ENCODE measurements at places on chromosomes 5 and 9.

GRCh38 chr9:18855656-18856055 lies 177.4 kb downstream of the SAXO1 start:
- DNase-seq: no peak

- no peak for DNase-seq
Measured at GRCh38 chr9:133634081-133634691, 2.0 kb upstream of the DBH start.

- peak; percentile 59 for DNase-seq
Measured at GRCh38 chr5:41510176-41510831, at the start of gene PLCXD3. Gene PLCXD3, minus strand, starts transcription at chr5:41510601. Its CDS starts 75 bp downstream, at chr5:41510526.

DNA sequence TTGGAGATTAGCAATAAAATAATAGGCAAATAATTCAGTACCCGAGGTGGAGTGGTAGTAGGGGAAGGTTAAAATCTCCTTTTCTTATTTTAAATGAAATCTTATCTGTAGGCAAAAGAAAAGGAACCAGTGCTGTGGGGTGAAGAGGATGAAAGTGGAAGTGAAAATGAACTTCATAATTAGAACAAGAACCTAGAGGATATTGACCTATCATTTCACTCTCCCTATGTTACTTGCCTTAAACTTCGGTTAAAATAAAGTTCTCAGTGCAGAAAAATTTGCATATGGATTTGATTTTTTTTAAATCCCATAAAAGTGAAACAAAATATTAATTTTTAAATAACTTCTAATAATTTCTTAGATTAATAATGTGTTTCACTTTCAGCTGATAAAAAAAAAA lies 1094.9 kb upstream of the C9orf72 start:
- DNase-seq: no peak

GRCh38 chr5:81830596-81830995 lies 79.7 kb upstream of the SSBP2 start:
- DNase-seq: no peak

DNA sequence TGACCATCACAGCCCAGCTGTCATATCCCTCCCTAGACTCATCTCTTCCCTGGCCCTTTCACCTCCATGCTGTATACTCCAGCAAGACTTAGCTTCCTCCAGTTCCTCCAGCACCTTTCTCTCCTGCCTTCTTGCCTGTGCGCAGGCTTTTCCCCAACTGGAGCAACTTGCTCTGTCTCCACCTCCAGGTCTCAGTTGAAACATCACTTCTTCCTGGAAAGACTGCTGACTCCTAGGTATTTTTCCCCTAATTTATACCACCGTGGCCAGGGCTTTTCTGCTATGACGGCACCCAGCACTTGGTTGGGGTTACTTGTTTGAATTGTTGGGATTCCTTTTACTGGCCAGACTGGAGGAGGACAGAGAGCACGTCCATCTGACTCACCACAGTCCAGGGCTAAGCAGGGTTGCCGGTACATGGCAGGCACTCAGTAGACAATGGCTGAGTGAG lies 67.5 kb downstream of the KCNIP1 start:
- no peak for DNase-seq

- no peak for DNase-seq
Measured at GRCh38 chr9:88684046-88684445, 149.1 kb downstream of the NXNL2 start.

DNA sequence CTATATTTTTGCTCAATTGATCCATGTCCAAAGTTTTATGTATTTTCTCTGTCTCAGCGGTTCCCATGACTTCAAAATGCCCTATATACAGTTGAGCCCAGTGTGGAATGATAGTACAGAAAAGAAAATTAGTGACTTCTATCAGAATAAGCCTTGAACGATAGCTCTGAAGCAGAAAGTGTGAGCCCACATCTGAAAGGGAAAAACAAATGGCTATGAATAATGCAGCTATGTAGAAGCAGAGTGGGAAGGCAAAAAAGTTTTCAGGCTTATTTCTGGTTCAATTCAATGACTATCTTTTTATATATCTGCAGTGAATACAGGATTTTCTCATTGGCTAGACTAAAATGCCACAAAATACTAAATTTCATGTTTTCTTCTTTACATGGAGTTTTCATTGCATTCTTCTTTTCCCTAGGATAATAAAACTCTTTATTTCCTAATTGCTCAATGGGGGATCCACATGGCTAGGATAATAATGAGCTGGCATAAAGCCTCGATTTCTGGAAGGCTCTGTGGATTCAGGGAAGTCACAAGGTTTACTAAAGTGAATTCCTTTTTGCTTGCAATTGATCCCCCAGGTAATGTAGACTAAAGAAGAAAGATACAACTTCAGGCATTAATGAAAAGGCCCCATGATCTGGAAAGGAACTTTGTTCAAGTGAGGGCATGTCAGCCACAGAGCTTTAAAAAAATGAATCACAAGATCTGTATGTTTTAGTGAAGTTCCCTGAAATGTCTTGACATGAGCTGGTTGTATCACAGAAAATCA lies 377.0 kb upstream of the RIOK2 start:
- DNase-seq: no peak

- no peak for DNase-seq
Measured at GRCh38 chr9:70156729-70157128, 102.0 kb upstream of the SMC5 start.

GRCh38 chr9:93406371-93406770 lies 45.1 kb upstream of the FAM120A start:
- DNase-seq: no peak

DNA sequence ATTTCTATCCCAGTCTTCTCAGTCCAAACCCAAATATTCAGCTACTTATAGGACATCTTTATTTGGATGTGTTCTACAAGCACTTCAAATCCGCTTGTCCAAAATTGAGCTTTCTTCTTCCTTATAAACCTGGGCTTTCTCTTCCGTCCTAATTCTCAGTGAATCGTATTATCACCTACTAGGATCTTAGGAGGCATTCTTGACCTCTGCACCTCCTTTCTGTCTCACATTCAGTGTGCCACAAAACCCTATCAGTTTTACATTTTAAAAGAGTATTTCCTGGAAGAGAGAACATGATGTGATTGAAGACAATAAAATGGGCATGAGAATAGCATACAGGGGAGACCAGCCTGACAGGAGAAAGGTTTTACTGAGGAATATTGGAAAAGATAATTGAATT lies 16.8 kb upstream of the GNE start:
- DNase-seq: no peak

- DNase-seq: no peak
Measured at GRCh38 chr5:42811591-42812446, at the start of gene SELENOP. Gene SELENOP, minus strand, starts transcription at chr5:42811892. Its CDS starts 3,539 bp downstream, at chr5:42808353.

GRCh38 chr9:125239631-125240597 lies 1.2 kb downstream of the HSPA5 start:
- DNase-seq: no peak

GRCh38 chr9:115103746-115104477 lies 14.0 kb downstream of the TNC start:
- DNase-seq: no peak

- no peak for DNase-seq
Measured at GRCh38 chr9:99356512-99356971, 134.5 kb downstream of the SEC61B start.

GRCh38 chr5:175464942-175465233 lies 13.5 kb upstream of the SFXN1 start:
- no peak for DNase-seq

GRCh38 chr9:69140123-69140735 lies 33.8 kb upstream of the TJP2 start:
- no peak for DNase-seq

DNA sequence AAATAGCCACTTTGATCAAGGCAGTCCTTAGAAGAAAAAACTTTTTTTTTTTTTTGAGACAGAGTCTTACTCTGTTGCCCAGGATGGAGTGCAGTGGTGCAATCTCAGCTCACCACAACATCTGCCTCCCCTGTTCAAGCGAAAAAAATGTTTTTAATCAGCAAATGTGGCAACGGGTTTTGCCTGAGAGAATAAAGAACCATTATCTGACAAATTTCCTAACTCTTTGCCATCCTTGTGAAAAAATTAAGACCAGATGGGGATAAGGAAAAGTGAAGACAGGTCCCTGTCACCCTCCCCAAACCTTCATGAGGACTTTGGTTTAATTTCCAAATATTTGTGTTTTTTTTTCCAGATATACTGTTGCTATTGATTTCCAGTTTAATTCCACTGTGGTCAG lies 107.3 kb upstream of the SPOCK1 start:
- DNase-seq: no peak

- no peak for DNase-seq
Measured at GRCh38 chr5:168525856-168526255, 3.2 kb upstream of the FBLL1 start.

DNA sequence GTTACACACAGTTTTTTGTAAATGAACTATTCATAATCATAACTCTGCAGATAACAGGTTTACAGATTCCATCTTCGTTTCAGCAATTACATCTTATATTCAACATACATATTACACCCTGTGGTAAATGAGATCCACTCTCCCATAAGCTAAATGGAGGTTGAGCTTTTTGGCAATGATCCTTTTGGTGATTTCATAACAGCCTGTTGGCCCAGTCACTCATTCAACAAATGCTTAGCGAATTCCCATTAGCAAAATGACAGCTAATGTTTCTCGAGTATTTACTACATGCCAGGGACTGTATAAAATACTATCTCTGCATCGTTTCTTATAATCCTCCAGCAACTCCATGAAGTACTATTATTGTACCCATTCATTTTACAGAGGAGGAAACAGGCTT lies 25.4 kb upstream of the AGXT2 start:
- no peak for DNase-seq

DNA sequence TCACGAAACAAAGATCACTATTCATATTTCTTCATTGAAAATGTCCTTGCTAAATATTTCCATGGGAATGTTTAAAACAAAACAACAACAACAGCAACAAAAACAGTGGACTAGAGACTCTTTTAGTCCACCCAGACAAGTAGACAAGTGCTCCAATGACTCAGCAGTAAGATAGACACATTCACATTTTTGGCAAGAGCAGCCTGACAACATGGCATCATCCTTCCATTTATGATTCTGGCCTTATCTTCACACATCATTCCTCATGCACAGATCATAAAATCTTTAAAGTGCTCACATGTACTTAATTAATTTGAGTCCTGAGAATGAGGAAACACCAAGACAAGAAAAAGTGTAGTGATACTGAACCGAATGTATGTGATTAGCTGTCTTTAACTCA lies 132.6 kb upstream of the PDE4D start:
- DNase-seq: no peak

DNA sequence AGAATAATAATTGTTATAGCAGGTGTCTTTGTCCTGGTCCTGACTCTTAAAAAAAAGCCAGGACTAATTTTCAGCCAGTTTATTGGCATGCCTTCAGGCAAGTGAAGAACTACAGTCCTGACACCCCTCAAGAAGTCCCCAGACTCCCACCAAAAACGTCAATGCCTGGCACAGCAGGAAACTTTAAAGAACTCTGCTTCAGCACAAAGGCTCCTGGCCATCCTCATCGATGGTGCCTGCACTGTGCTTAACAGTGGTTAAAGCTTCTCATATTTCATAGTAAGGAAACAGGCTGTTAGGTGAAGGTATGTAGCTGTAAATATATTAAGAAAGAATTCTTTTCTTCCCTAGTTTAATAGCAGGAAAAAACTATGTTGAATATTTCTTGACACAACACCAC lies 280.1 kb upstream of the PUM3 start:
- no peak for DNase-seq

DNA sequence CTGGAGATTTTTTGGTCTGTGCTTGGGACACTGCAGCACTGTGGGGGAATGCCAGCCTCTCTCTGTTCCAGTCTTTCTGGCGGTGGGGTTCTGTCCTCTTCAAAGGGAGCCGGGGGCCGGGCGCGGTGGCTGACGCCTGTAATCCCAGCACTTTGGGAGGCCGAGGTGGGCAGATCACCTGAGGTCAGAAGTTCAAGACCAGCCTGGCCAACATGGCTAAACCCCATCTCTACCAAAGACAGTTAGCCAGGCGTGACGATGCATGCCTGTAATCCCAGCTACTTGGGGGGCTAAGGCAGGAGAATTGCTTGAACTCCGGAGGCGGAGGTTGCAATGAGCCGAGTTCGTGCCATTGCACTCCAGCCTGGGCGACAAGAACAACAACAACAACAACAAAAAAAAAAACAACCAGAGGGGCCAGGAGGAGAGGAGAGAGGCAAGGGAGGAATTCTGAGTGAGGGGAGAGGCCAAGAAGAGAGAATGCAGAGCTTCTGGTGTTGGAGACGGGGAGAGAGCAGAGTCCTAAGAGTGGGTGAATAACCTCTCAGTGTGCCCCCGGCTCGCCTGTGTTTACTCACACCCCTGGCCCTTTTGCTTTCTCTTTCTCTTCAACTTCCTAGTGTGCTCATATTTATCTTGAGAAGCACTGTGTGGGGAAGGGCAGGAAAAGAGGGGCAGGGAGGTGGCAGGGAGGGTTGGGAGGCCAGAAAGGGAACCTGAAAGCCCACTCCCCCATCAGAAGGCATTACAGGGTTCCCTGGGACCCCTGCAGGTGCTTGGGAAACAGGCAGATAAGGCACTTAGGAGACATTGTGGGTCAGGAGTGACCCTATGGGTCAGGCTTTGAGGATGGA lies 3.2 kb upstream of the SET start:
- DNase-seq: no peak
